Lung microvascular endothelial cell (primary cell): ENCODE measurements at places on chromosomes 16 and 17.
A peak's percentile ranks its signal among the peaks of the same experiment; 100 is the strongest.

DNA sequence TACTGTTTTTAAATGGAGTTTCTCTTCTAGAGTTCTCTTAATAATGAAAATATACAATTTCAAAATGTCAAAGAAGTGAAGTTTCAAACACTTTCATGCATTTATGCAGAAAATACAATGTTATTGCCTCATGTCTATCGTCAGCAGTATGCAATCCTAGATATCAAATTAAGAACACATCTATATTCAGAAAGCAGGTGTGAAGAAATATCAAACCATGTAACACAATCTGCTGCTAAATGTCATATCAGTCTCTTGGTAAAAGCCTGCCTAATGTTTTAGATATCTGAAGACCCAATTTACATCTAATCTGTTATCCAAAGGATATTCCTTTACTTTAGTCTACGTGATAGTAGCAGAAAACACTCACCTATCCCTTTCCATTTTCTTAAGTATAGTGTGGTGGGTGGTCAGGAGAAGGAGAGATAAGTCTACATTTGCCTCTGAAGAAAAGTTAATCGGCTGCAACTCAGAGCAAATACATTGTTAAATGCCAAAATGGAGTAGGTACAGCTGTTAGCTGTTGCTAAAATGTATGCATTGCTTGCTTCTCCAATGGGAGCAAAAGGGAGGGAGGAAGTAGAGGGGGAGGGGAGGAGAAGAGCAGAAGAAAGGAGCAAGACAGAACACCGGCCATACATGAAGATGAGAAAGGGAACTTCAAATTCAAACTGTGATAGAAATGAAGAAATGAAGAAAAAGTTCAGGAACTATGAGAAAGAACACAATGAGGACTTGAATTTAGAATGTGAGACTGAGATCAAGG is 64.9 kb downstream of the ITFG1 start:
- DNase-seq: no peak

- DNase-seq: peak; percentile 55
Measured at GRCh38 chr17:5509482-5509881, 23.1 kb downstream of the MIS12 start.

DNA sequence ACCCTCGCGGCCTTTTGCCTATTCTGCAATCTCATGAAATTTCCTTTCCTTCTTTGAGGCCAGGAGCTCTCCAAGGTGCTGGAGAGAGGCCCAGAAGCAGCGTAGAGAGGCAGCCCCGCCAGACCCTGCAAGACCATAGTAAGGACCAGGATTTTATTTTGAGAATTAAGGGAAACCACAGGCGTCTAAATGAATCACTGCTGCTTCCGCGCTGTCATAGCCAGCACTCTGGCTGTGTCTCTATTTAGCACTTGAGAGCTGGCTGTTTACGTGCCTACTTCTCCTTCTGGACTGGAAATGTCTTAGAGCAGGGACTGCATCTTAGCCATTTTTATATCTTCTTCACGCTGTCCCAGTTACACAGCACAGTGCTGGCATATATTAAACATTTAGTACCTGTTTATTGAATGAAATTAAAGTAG is 37.6 kb upstream of the PIRT start:
- no peak for DNase-seq

- no peak for DNase-seq
Measured at GRCh38 chr17:19590912-19591551, 57.4 kb downstream of the SLC47A1 start.

- no peak for DNase-seq
Measured at GRCh38 chr17:81376946-81377714, 18.1 kb upstream of the BAHCC1 start.

- DNase-seq: no peak
Measured at GRCh38 chr17:3960764-3961163, 3.5 kb downstream of the ATP2A3 start.

- DNase-seq: no peak
Measured at GRCh38 chr16:2002406-2003230, 7.0 kb downstream of the ZNF598 start.

GRCh38 chr17:9361188-9361955 is 214.2 kb downstream of the STX8 start:
- no peak for DNase-seq

GRCh38 chr16:22734368-22734767 is 79.6 kb upstream of the HS3ST2 start:
- DNase-seq: no peak
